ENCODE measurements at places on chromosomes 5 and 9.

GRCh38 chr5:178732281-178732680 lies 1.8 kb upstream of the ZNF354A start:
- no peak for DNase-seq

DNA sequence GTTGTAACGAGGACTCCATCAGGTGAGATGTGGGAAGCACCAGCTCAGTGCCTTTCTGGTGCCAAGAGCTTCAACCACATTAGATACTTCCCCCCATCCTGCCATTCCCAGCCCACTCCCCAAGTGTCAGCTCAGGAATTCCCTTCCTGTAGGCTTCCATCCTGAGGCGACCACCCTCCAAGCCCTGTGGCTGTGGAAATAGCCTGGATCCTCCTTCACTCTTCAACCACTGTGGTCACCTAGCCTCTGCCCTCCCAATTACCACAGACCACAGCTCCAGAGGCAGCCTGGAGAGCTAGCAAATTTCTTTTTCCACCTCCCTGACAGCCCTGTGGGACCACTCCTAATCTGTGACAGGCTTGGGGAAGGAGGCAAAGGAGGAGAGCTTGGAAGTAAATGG lies 219.8 kb upstream of the MAP3K1 start:
- no peak for DNase-seq

GRCh38 chr5:139381837-139382761 lies 998 bp downstream of the SLC23A1 start:
- no peak for DNase-seq

GRCh38 chr9:4769321-4770080 lies 23.2 kb upstream of the RCL1 start:
- no peak for DNase-seq

- no peak for DNase-seq
These were observed 278.2 kb downstream of the GLIS3 start for GRCh38 chr9:4021621-4022213.

DNA sequence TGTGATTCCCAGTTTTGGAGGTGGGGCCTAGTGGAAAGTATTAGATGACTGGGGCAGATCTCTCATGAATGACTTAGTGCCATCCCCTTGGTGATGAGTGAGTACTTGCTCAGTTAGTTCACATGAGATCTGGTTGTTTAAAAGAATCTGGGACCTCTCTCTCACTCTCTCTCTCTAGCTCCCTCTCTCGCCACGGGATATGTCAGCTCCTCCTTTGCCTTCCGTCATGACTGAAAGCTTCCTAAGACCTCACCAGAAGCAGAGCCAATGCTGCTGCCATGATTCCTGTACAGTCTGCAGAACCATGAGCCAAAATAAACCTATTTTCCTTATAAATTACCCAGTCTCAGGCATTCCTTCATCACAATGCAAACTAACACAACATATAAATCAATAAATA lies 176.7 kb downstream of the PRELID2 start:
- DNase-seq, result no peak

DNA sequence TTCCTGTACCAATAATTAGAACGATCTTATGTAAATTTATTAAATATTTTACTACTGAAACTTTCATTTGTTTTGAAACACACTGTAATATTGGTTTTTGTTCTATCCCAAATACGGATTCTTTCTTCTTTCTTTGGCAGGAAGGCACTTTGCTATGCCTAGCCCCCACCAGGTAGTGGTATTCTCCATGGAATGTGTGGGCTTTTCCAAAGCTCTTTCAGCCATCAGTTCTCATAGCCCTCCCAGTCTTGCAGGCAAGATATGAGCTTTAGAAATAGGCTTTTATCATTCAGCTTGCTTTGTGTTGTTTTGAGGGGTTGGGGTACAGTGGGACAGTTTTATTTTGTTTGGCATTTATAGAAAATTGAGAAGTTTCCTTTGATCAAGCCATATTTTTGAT lies 107.5 kb downstream of the DMXL1 start:
- no peak for DNase-seq

- DNase-seq, result no peak
These were observed 43.5 kb downstream of the SCAI start for GRCh38 chr9:125099816-125100215.

DNA sequence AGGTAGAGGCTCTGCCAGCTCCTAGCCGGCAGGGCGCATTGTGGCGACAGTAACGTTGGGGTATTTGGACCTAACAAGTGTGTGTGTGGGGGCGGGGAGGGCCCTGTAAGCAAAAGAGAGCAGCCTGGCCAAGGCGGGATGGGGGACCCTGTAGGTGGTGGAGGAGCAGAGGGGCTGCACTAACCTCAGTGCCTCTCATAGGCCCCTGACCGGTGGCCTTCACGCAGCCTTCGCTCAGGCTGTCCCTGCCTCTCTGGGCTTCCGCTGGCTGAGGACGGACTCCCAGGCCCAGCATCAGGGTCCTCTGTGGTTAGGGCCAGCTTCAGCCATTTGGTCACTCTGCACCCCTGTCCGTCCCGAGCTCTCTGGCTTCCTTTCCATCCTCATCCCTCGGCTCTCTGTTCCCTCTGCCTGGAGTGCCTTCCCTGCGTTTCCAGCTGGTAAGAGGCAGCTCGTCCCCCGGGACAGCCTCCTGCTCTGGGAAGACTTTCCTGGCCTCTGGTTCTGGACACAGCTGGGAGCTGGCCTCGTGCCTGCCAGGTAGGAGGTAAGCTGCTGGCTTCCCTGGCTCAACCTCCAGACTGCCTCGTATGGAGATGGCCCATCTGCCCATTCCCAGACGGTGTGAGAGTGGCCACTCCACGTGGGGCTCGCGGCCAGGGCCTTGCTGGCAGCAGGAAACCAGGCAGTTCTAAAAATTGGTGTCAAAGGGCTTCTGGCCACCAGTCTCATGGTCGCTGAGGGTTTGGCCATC lies 39.3 kb upstream of the PHYKPL start:
- no peak for DNase-seq

DNA sequence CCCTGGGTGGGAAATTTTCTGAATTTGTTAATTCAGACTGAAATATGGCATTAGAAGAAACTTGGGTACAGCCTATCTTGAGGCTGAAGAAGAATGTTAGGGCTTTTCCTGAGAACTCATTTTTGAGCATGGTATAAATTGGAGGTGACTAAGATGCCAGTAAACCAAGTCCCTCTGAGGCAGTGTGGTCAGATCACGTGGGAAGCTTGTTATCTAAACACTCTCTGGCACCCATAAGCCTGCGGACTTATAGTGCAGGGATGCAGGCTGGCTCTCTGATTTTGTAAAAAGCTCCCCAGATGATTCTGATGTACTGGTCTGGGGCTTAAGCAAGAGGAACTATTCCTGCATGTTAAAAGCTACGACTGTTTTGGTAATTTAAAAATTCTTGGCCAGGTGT lies 34.3 kb downstream of the MTMR12 start:
- no peak for DNase-seq

- DNase-seq, result no peak
These were observed 104.4 kb downstream of the ACTL7B start for GRCh38 chr9:108751369-108751768.

GRCh38 chr5:58040846-58041245 lies 419.0 kb downstream of the PLK2 start:
- no peak for DNase-seq

DNA sequence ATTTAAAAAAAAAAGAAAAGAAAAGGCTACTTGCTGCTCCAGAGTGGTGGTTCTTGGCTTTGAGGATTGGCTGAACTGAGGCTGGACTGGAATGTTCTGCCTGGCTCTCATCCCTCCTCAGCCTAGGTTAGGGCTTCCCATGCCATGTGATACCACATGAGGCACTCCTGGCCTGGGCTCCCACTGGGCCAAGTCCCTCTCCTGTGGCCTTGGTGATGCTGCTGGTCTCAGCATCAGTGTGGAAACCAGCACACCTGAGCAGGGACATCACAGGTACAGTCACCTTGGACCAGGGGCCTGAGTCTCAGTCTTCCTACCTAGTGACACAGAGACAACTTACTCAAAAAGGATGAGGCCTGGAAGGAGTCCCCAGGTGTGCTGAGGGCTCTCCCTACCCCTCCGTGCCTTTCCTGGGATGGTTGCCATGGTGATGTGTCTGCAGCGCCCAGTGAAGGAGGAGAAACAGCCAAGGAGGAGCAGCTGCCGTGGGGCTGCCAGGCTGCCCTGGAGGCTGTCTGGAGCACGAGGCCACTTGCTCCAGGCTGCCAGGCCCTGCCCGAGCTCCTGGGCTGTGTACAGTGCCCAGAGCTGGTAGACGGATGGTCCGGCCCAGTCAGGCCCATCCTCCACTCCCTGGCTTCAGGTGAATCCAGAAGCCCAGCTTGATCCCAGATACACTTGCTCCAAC lies 71.0 kb downstream of the WNK2 start:
- no peak for DNase-seq

- DNase-seq, result no peak
These were observed 43.2 kb upstream of the IL7R start for GRCh38 chr5:35813521-35813920.

- DNase-seq, result no peak
These were observed 5.8 kb upstream of the BICD2 start for GRCh38 chr9:92770360-92770995.

GRCh38 chr9:112112941-112113681 lies 62.0 kb downstream of the SUSD1 start:
- no peak for DNase-seq

GRCh38 chr9:16640649-16641048 lies 229.8 kb downstream of the BNC2 start:
- no peak for DNase-seq

DNA sequence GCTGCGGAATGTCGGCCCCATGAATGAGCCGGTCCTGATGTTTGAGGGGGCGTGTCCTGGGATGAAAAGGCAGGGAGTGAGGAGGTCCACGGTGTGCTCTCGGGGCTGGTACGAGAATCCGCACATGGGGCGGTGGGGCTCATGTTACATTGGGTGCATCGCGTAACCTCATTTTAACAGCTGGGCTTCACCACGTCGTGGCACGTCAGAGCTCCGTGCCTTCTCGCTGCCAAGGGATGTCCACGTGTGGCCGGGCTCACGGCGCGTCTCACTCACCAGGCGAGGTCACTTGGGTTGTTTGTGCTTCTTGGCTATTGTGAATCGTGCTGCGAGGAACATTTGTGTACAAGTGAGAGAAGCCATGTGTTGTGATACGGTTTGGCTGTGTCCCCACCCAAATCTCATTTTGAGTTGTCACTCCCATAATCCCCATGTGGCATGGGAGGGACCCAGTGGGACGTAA lies 29.1 kb upstream of the IRX4 start:
- no peak for DNase-seq

DNA sequence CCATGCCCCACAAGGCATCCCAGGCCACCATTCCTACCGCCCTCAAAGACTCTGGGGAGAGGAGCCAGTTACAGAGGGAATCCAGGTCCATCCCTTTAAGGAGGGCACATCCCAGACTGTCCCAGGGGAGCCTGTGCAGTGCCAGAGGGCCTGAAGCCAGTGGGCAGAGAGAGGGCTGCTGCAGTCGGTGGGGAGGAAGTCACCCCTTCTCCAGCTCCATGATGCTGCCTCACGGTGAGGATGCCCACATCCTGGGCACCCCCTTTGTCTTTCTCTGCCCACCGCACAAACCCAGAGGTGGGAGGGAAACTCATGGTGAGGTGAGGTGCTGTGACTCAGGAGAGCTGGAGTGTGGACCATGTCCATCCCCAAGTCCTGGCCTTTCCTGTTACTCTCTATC lies 26.2 kb upstream of the ANKRD33B start:
- DNase-seq, result no peak

DNA sequence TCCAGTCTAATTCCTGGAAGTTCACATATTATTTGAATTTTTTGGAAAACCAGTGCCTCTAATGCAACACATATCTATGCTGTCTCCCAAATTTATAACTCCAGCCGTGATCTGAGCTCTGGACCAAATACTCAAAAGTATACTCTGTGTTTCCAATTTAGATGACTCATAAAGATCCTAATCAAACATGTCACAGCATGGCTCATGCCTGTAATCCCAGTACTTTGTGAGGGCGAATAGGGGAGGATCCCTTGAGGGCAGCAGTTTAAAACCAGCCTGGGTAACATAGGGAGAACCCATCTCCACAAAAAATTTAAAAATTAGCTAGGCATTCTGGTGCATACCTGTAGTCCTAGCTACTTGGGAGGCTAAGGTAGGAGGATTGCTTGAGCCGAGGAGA lies 388.0 kb downstream of the CDH12 start:
- DNase-seq, result no peak

GRCh38 chr9:4303006-4303405 lies 3.1 kb upstream of the GLIS3 start:
- no peak for DNase-seq

GRCh38 chr5:145797336-145797735 lies 37.8 kb downstream of the PRELID2 start:
- no peak for DNase-seq

DNA sequence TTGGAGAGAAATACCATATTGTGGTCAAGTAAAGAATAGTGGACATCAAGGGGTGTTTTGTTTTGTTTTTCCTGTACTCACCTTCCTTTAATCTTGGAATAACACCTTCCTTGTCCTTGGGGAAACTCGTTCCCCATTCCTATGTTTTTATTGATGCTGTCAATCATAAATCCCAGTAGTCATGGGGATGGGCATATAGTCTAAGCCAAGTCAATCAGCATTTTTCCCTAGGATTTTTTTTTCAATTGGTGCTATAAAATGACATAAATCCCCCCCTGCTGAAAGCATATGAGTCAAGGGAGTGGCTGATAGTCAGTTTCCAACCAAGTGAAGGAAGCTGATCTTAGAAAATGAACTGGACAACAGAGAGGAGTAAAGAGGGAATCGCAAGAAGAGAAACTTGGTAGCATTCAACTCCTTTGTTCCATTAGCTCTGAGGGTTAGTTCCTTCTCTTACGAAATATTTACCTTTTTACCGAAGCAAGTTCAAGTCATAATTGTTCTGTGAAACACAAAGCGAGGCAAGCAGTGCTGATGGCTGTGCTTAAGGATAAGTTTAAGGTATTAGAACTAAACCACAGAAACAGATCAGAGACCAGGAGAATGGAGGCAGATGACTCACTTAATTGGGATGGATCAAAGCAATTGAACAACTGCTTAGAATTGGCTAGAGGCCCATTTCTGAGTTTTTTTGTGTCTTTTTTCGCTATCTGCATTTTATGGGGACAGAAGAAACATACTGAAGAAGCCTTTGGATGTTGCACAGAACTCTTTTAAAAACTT lies 218.6 kb downstream of the SEMA6A start:
- no peak for DNase-seq

GRCh38 chr9:33101104-33101951 lies 24.9 kb upstream of the SMU1 start:
- DNase-seq, result no peak

DNA sequence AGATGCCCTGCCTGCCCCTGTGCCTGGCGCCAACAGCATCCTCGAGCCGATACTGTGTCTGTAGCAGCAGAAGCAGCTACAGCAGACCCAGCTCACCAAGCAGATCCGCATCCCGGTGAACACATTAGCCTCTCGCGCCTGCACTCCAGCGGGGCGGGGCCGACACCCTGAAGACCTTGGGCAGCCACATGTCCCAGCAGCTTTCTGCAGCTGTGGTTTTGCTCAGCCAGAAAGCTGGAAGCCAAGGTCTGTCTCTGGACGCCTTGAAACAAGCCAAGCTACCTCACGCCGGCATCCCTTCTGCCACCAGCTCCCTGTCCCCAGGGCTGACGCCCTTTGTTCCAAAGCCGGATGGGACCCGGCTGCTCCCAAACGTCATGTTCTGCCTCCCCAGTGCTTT lies 59.6 kb downstream of the ACTBL2 start:
- no peak for DNase-seq
